HFFc6 (cell line): ENCODE measurements at places on chromosomes 2 and 18.
A peak's percentile ranks its signal among the peaks of the same experiment; 100 is the strongest.

DNA sequence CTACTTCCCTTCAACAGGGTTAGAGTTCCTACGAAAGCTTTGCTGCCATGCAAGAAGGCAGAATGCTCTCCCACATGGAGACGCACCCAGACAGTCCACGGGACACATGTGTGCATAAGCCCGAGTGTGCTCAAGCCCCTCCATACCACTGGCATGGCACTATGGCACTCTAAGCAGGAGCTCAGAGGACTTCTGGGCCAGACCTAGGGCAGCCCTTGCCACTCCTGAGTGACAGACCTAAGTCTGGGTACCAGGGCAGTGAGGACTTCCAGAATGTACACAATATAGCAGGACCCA, 11.4 kb upstream of the ARID5A start:
- no peak for DNase-seq

GRCh38 chr18:62066102-62066818, 120.6 kb downstream of the PIGN start:
- DNase-seq: no peak

DNA sequence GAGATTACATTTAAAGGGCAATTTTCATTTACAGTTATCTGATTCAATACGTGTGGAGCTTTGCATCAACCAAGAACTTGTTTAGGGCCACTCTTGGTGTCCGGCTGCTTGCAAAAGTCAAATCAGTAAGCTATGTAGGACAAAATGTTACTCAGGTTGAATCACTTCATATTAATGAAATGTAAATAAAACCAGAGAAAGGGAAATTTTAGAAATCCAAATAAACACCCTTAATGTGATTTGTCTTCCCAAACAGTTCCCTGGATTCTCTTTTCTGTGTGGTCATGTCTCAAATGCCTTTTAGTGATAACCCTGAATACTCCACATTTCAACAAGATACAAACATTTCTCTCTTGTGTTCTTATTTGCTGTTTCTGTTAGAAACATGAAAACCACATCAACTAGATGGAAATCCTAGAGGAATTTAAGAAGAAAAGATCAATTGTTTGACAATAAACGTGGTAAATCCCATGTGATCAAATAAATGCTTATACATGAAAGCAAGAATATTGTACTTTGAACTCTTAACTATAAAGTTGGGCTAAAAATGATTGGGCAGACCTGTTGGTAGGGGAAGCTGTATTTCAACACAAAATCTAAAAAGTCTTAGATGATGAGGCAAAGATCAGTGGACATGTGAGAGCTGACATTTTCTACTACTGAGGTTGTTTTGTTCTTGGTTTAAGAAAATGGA, 101.3 kb downstream of the CDC42EP3 start:
- peak; percentile 71 for DNase-seq

DNA sequence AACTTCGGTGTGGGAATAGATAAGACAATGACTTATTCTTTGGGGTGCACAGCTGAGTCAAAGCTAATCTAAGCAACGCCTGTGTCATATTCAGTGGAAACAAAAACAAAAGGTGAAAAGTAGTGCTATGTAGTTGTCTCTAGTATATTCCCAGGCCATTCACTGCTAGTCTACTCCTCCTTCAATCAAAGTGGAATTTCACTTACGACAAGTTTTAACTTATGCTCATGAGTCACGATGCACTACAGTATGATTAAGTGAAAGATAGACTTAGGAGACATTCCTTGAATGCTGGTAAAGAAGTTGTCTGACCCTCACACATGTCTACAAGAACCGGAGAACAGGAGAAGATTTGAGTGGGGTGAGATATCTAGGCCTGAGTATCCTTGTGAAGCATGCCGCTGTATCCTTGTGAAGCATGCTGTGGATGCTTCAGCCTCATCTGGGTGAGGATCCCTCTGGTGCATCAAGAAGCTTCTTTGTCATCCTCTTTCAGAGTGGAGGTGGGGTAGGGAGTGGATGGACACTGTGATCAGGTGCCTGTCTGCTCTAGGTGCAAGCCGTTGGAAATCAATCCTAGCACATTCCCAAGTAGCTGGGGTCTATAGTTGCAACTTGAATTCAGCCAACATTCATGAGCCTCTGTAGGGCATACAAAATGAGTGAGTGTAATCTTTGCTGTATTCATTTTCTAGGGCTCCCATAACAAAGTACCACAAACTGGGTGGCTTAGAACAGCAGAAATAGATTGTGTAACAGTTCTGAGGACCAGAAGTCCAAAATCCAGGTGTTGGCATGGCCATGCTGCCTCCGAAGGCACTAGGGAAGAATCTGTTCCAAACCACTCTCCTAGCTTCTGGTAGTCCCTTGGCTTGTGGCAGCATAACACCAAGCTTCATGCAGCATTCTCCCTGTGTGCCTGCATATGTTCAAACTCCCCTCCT, 173.5 kb upstream of the FN1 start:
- DNase-seq: peak; percentile 70
